Stimulated activated CD4-positive, alpha-beta T cell treated with anti-CD3 and anti-CD28 coated beads, Interleukin-2, amount 100 ng/mL, for 4 hours (primary cell): ENCODE measurements at places on chromosomes 4 and X.

GRCh38 chr4:147378780-147379179 is 102.1 kb upstream of the EDNRA start:
- no peak for DNase-seq

DNA sequence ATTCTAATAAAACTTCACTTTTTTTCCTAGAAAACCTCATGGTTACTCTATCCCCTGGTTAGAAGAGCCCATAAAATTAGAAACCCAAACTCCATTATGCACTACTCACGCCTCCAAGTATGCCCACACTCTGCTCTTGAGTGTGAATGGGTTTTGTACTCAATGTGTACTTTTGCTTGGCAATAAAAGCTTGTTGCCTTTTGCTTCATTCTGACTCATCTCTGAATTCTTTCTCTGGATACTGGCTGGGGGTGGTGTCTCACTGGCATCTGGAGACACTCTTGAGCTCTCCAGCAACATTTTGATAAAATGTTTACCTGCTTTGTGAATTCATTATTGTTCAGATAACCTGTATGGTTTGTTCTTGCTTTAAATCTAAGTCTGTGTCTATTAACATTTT is 963.3 kb downstream of the TRAM1L1 start:
- no peak for DNase-seq

- DNase-seq = no peak
Observed at GRCh38 chr4:94676970-94677369, 80.8 kb upstream of the BMPR1B start.

DNA sequence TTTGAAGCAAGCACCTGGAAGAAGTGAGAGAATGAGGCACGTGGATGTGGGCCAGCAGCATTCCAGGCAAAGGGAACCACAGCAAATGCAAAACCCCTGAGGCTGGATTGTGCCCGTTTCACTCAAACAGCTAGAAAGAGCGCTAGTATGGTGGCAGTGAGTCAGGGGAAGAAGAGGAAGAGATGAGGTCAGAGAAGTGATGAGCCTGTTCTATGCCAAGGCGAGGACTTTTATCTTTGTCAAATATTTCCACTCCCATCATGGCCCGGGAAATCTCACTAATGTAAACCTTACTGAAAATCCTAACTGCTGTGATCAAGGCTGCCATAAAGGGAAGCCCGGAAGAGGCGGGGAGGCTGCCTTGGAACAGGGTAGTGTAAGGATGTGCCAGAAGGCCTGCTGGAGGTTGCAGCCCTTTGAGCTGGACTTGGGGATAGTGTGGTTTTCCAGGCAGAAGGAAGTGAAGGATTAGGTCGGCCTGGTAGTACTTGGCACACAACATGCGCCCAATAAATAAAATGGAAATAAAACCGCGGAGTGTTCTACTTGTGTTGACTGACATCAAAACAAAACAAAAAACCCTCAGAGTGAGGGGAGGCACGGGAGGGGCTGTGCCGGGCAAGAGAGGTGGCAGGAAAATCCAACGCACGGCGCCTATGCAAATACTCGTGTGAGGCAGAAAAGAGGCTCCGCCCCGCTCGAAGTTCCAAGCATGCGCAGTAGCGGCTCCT is 1.2 kb upstream of the CDK16 start:
- no peak for DNase-seq

DNA sequence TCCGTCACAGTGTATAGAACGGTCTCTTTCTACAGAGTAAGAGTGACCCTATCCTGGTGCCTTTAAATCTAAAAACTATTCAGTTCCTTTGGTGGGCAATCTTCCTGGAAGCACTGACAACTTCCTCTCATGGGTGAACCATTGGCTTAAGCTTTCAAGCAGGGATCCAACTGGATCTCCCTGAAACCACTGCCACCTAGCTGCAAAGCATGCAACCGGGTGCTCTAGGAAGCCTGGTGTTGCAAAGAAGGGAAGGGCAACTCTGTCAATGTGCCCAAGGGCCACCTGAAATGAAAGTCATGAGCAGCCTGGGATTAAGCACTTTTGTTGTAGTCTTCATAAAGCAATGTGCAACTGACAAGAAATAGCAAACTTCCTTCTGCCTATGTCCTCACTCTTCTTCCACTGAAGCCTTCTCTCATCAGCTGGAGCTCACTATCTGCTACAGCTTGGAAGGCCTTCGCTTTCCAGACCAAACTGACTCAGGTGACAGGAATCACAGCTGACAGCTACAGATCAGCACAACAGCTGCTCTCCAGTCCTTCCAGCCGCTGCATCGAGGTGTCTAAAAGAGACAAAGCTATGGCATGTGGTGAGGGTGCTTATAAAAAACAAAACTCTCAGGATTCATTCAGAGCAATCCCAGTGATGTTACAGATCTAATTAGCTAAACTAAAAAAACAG is 46.1 kb downstream of the SETD7 start:
- DNase-seq = no peak

- DNase-seq = no peak
Observed at GRCh38 chr4:140635606-140636005, 66.8 kb upstream of the UCP1 start.

- no peak for DNase-seq
Observed at GRCh38 chr4:128921954-128922353, 112.5 kb downstream of the JADE1 start.

DNA sequence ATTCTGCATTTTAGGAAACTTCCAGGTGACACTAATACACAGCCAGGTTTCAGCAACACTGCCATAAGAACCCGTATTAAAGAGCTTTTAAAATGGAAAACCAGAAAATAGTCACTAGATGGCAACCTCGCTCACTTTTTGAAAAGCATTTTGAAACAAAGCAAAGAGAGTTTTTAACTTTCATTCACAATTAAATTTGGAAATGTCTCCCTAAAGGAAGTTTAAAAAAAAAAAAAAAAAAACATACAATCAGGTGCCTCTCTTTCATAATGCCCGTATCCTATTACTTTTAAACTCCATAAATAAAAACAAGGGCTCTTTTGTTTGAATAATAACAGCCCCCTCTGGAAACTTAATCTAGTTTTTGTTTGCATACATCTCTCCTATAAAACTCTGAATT is 20.3 kb downstream of the MEPE start:
- no peak for DNase-seq

DNA sequence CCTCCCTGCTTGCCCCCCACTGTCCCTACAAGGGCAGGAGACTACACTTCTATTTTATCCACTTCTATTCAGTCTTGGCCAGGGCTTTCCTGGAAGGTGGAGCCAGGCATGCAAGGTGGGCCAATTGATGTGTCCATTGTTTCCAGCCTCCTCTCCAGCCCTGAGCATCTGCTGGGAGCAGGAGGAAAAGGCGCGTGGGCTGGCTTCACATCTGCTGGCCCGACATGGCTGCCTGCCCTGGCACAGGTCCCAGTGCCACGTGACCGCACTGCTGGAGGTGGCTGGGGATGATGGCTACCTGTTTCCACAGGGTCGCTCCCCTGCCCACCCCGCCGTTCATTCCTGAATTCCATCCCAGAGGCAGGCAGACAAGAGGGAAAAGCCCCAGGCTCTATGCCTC is 247.7 kb downstream of the AFAP1 start:
- DNase-seq = no peak

- no peak for DNase-seq
Observed at GRCh38 chr4:18049446-18049845, 27.9 kb upstream of the LCORL start.

GRCh38 chr4:4859799-4860599 is 534 bp downstream of the MSX1 start:
- DNase-seq = no peak

- DNase-seq = no peak
Observed at GRCh38 chr4:110032603-110033002, 119.9 kb downstream of the EGF start.

DNA sequence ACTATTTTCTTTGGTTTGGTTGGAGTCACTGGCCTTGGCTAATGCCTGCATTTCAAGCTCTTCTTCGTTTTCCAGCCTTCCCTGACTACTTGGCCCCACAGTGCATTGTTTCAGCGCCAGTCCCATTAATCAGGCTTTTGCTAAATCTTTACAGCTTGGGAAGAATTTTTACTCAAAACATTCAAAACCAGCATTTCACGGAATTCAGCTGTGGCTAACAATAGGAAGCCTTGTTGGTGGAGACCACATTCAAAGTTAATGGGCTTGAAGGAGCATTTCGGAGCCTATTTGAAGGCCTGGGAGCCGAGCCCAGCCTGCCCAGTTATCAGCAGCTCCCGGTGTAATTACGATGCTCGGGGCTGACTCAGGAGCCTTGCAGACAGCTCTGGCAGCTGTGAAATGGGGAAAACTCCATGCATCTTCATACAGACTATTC is 30.8 kb upstream of the VCX2 start:
- DNase-seq = no peak

GRCh38 chr4:10416441-10416840 is 40.8 kb downstream of the ZNF518B start:
- no peak for DNase-seq

DNA sequence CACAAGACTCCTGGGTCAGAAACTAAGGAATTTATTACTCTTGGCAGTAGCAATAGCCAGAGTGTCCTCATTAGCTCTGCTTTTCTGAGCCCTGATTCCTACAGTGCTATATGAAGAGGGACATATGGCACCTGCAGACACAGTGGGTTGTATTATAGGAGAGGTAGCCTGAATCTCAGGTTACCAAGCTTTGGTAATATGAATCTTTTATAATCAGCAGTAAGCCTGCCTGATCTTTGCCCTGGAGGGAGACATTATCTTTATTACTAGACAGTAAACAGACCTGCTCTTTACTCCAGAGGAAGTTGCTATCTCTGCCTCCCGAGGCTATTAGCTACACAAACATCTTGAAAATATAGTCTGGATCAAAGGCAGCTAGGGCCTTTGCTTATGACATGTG is 62.5 kb upstream of the HOPX start:
- no peak for DNase-seq

DNA sequence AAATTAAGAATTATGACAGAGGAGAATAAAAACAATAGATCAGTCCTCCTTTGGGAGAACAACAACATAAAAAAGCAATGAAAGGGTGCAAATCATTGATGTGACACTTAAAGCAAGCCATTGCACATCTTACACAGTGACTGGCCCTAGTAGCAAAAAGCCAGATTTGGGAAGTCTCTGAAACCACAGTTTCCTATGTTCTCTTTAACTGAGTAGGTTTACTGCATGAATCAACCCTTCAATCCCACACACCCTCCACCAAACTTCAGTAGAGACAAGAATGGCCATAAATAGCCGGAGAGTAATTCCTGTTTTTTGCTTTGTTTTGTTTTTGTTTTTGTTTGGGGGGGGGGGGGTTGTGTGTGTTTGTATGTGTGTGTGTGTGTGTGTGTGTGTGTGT is 180.8 kb downstream of the VEGFC start:
- no peak for DNase-seq

DNA sequence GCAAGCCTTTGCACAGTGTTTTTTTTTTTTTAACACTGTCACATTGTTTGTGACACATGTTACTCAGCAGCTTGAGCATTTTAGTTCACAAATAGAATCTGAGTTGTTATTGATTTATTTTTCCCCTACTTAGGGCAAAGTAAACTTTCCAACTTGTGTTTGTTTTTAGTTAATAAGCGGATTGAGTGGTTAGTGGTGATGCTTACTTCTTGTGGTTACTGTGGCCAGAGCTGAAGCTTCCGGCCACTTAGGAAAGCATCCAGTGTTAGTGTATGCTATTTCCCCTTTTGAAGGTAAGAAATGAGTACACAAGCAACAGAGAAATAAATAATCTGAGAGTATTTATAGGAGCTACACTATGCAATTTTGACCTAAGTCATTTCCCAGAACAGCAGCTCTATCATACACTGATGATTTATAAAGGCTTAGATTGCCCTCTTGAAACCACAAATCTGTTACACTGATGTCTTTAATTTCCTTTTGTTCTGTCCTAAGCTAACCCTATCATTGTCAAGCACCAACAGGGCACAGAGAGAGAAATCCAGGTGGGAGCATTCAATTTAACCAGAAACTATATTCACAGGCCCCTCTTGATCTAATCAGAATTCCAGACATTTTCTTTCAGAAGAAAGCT is 2464.6 kb downstream of the PCDH7 start:
- no peak for DNase-seq

- DNase-seq = no peak
Observed at GRCh38 chr4:140971077-140971792, 162.0 kb downstream of the RNF150 start.

- no peak for DNase-seq
Observed at GRCh38 chrX:5648941-5649568, 579.6 kb downstream of the NLGN4X start.

DNA sequence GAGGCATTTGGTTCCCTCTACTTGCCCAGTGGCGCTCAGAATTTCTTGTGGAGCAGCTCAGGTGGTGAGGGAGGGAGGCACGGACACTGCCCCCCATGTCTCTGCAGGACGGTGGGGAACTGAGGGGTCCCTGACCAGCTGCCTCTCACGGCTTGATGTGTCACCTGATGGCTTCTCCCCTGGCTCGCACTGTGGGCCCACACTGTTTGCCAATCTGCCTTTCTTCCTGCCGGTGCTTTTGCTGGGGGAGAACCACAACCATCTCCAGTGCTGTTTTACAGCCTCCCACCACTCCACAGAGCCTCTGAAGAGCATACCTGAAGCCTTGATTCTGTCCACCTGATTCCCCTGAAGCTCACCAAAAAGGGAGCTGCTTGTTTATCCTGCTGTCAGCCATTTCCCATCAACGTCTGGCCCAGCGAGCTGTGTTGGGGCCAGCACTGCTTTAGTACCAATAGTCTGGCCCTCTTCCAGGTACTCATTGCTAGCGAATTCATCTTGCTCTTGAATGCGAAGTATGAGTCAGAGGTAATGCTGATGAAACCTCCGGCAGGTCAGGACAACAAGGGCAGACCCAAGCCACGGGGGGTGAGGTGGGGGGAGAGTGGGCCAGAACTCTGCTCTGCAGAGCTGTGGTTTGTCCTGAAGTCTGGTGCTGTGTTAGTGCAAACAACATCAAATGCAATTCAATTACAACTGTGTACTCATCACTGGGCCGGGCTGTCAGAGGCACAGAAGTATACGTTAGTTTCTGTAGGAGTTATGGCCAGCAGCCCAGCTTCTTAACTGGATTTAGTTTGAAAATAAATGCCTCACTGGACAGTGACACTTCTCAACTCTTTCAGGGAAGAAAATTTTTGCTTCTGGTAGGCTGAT is 208.3 kb upstream of the JADE1 start:
- DNase-seq = no peak

DNA sequence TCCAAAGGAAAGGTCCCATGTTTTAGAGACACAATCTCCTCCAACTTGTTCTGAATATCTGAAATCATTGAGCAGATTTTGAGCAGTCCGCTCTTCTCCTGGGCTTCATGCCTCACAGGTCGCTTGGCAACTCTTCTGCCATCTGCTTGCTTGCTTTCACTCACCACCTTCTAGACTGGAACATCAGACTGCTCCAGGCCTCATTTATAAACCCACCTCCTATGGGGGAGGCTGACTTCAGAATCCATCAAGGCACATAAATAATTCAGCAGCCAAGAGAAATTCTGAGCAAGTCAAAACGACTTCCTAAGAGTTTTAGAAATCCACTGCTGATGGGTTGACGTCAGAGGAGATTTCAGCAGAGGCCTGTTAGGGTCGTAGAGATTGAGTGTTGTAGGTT is 64.1 kb downstream of the FAM184B start:
- no peak for DNase-seq

GRCh38 chr4:174674305-174674840 is 152.1 kb upstream of the HPGD start:
- no peak for DNase-seq

- no peak for DNase-seq
Observed at GRCh38 chr4:165355900-165356300, 22.9 kb upstream of the CPE start.
